AML-193 (cell line): ENCODE measurements at places on chromosomes 12 and 14.

- DNase-seq: no peak
Observed at GRCh38 chr12:27024291-27024690, 1.9 kb downstream of the MED21 start.

DNA sequence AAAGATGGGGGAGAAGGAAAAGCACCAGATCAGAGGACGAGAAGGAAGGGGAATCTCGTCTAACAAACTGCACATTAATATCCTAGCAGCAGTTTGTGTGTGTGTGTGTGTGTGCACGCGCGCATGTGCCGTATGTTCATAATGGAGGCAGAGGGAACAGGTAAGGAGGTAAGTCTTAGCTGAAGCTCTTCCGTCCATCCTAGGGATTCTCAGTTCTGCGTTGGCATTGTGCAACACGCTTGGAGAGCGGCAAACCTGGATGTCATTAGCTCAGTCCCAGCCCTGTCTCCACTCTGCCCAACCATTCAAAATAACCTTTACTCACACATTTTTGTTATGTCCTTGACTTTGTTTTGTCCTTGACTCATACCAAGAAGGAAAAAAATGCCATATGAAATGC lies 1.6 kb upstream of the C1R start:
- no peak for DNase-seq

- DNase-seq: peak; percentile 76
Observed at GRCh38 chr14:89303456-89304435, 113.3 kb downstream of the FOXN3 start.

DNA sequence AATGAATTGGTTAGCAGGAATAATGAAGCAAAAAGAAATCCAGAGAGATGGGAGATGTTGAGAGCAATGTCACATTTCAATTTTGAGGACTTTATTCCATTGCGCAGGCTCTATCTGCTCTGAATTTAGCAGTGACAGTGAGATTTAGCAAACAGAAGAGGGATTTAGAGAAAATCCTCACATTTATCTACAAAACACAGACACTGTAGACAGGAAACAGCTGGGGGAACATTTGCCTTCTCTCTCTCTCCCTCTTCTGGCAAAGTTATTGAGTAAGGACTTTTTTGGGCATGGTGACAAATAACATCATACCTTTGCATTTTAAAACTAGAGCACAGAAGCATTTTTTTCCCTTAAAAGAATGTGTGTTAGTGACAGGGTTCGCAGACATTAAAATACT lies at the start of gene IGF1:
Gene IGF1, minus strand, starts transcription at position 158 of the 400 bp plus-strand sequence. CDS start 182 bp downstream, outside the sequence.
- peak; percentile 5 for DNase-seq

GRCh38 chr12:586318-587071 lies 76.8 kb downstream of the NINJ2 start:
- no peak for DNase-seq

DNA sequence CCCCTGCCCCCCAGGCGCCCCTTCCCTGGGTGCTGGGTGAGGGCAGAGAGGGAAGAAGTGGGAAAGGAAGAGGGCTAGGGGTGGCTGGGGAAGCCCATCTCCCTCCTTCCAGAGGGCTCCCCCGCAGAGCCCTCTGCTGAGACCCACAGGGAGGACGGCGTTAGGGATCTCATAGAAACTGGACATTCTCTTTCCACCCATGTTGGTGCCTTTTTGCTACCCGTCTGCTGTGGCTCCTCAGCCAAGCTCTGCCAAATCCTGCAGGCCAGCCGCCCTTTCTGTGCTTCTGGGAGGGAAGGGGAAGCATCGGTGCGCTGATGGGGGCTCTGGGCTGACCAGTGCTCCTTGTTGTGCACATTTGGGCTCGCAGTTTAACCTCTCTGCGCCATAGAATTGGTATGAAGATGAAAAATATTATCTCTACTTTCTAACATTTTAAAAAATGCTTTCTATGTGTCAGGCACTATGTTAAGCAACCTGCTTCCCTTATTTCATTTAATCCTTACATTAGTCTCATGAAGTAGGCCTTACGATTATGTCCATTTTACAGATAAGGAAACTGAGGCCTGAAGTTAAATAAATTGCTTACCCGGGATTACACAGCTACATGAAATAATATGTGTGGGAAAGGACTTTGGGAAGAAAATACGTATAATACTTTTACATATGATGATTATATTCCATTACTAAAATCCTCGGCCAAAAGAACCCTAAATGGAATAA lies 981 bp downstream of the SLC48A1 start:
- DNase-seq: no peak

GRCh38 chr12:19154686-19155085 lies 25.2 kb downstream of the PLEKHA5 start:
- no peak for DNase-seq

DNA sequence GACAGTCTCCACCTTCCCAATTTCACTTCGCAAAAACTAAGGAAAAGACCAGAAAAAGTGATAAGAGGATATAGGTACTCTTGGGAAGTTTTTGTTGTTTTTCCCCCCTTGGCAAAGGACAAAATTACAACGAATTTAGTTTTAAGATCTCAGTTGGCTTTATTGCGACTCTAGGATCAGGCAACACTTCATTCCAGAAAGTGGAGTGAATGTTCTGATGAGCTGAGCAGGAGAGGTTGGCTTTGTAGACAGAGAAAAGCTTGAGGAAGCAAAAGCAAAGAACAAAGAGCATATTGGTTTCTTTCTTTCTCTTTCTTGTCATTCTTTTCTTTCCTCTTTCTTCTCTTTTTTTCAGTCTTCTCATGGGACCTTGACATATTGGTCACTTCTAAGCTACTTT lies 640 bp upstream of the ZFYVE1 start:
- no peak for DNase-seq

- no peak for DNase-seq
Observed at GRCh38 chr12:24724814-24725213, 224.1 kb downstream of the BCAT1 start.

GRCh38 chr14:37711356-37711830 lies 116.0 kb downstream of the TTC6 start:
- DNase-seq: no peak

GRCh38 chr14:35532783-35533356 lies 1.1 kb upstream of the INSM2 start:
- DNase-seq: no peak

DNA sequence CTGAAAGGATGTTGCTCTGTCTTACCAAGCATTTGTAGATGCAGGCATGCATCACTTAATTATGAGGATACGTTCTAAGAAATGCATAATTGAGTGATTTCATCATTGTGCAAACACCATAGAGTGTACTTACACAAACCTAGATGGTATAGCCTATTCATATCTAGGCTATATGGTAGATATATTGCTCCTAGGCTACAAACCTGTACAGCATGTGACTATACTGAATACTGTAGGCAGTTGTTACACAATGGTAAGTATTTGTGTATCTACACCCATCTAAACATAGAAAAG lies 75.9 kb downstream of the IFT81 start:
- no peak for DNase-seq

- DNase-seq: no peak
Observed at GRCh38 chr12:121751034-121751433, 38.5 kb downstream of the TMEM120B start.

DNA sequence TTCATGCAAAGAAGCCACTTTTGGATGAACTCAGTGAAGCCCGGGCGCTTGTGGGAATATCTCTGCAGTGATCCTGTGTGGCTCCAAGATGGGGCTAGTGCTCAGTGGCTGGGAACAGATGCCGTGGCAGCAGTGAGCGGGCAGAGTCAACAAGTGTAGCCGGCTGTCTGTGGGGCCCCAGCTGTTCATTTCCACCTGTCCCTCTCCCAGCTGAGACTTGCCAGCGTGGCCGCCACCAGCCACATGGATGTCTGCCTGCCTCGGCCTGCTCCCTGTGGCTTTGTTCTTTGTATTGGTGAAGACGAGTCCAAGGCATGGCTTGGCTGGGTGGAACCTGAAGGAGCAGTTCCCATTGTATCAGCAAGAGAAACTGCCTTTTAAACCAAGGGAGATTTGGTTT lies 77.3 kb downstream of the NOS1 start:
- no peak for DNase-seq

DNA sequence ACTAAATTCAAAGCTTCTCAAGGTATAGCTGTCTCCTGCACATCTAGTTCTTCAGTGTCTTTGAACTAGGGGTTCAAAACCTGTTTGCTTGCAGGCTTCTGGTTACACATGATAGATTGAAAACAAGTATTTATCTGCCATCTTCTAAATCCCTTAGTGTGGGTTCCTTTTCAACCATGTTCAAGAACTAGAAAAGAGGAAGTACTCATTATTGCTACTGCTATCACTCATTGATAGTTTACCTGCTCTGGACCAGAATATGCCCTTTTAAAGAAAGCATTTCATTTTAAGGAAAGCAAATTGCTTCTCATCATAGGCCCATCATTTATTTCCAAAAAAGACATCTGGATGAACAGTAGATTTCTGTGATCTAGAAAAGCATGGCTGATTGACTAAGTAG lies 37.1 kb upstream of the VSX2 start:
- DNase-seq: no peak

DNA sequence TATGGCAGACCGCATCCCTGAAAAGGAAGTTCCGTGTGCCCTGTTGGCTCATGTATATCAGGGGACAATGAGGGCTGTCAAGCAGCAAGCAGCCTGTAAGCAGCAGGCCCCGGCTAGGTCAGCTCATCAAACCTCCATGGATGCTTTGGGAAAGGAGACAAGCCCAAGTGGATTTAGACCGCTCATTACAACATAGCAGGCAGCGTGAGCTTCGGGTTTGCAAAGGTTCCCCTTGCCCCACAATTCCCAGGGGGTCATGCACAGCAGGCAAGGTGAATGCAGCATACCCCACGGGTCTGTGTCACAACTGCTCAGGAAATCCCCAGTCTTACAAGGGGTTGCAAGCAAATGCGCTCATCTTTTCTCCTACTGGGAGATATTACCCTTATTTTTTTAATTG lies 54.6 kb downstream of the KCNK13 start:
- no peak for DNase-seq

DNA sequence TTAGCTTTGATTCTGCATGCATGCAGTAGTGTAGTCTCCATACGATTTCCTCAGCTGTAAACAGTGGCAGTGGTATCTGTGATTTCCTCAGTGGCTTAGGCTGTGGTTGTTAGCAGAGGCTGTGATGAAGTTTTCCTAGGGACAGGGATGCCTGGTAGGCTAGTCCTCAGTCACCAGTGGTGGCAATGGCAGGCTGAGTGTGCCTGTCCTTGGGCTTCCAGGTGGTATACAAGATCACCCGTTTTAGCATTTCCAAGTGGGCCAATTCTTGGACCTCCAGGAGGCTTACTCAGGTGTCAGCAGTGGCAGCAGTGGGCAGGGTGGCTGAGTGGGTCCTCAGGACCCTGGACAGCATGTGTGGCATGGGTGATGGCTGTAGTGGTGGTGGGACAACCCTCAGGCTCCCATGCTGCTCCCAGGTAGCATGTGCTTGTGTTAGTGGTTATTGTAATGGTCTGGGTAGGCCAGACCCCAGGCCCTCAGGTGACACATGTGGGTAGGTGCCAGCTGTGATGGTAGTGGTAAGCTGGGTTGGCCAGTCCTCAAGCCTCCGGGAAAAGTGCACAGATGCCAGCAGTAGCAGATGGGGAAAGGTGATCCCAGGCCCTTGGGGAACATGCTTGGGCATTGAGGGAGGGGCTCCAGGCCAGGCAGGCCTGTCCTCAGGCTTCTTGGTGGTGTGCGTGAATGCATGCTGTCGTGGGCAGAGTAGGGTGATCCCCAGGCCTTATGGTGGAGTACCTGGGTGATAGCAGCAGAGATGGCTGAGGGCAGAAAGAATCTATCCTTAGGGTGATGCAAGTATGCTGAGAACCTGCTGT lies 146.5 kb downstream of the PAPOLA start:
- DNase-seq: no peak

DNA sequence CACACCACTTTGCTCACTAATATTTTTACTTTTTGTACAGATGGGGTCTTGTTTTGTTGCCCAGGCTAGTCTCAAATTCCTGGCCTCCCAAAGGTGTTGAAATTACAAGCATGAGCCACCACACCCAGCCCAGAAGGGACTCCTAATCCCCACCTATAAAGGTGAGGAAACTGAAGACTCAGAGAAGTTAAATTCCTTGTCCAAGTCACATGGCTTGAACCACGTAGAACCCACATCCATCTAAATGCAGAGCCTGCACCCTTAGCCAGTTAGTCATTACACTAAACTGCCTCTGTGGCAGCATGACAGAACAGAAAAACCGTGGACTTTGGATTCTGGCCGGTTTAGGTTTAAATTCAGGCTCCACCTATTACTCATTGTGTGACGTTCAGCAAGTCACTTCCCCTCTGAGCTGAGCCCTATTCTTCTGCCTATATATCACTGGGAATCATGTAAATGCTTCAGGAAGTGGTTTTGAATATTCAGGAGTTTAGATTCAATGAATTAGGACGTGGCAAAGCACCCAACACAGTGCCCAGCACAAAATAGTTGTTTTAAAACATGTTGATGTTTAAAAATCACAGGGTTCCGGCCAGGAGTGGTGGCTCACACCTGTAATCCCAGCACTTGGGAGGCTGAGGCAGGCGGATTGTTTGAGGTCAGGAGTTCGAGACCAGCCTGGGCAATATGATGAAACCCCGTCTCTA lies 3.0 kb upstream of the CORO1C start:
- DNase-seq: peak; percentile 62

GRCh38 chr12:88743946-88744685 lies 163.8 kb upstream of the KITLG start:
- DNase-seq: no peak

DNA sequence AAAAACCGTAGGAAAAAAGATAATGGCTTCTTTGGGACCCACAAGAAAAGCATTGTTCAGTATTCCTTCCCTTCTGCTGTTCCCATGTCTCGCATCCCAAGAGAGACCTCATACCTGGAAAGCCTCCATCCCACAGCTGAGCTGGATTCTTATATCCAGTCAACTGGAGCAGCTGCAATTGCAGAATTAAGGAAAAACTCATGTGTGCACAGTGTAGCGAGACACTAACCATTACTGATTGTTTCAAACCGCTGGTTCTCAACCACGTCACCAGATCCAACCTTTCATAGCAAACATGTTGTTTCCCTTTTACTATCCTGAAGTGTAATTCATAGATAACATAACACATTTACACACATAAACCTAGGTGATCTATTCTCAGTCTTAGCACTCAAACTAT lies 5.5 kb upstream of the RNASE10 start:
- no peak for DNase-seq

DNA sequence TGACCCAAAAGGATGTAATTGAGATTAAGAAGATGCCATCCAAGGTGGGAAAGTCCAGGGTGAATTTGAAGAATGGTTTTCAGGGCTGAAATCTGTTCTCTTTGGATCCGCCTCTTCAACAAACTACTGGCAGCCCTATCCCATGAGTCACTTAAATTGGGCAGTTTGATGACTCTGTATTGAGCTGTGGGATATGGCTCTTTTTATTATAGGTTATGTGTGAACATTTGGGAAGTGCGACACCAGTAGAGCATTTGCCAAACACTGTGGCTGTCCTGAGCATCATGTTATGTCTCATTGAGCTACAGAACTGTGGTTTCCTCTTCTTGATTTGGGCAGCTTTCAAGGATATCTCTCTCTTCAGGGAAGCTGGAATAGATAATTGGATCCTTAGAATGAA lies 22.3 kb downstream of the IFT43 start:
- DNase-seq: no peak

- no peak for DNase-seq
Observed at GRCh38 chr12:49684310-49684854, 22.8 kb downstream of the FMNL3 start.
